ENCODE measurements at places on chromosomes 12 and 14.
A peak's percentile ranks its signal among the peaks of the same experiment; 100 is the strongest.

GRCh38 chr12:21350975-21351374 lies 16.3 kb upstream of the SLCO1A2 start:
- no peak for DNase-seq

DNA sequence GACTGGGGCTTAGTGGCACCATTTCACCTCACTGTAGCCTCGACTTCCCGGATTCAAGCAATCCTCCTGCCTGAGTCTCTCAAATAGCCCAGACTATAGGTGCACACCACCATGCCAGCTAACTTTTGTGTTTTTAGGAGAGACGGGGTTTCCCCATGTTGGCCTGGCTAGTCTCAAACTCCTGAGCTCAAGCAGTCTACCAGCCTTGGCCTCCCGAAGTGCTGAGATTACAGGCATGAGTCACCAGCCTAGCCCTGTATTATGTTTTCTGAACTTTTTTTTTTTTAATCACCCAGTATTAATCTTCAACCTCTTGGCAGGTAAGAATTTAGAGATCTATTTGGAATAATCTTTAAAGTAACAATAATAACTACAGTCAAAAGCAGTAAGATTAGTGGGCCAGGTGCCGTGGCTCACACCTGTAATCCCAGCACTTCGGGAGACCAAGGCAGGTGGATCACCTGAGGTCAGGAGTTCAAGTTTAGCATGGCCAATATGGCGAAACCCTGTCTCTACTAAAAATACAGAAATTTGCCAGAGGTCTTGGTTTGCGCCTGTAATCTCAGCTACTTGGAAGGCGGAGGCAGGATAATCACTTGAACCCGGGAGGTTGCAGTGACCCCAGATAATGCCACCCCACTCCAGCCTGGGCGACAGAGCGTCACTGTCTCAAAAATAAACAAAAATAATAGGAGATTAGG lies 8.6 kb downstream of the NANOG start:
- DNase-seq = no peak

DNA sequence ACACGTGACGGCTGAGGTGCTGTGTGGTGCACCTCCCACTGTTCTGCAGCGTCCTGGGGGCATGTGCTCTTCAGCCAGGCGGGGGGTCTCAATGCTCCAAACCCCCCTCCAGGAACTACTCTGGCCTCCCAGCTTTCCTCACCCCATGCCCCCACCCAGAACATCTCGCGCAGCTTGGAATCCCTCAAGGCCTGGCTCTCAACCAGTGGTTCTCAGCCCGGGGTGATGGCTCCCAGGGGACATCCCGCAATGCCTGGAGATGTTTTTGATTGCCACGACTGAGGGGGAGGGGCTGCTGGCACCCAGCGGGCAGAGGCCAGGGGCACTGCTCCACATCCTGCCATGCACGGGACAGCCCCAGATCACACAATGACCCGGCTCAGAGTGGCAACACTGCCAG lies 78.9 kb upstream of the DICER1 start:
- DNase-seq = no peak

GRCh38 chr14:50363714-50364111 lies 33.0 kb downstream of the CDKL1 start:
- DNase-seq = peak; percentile 87

DNA sequence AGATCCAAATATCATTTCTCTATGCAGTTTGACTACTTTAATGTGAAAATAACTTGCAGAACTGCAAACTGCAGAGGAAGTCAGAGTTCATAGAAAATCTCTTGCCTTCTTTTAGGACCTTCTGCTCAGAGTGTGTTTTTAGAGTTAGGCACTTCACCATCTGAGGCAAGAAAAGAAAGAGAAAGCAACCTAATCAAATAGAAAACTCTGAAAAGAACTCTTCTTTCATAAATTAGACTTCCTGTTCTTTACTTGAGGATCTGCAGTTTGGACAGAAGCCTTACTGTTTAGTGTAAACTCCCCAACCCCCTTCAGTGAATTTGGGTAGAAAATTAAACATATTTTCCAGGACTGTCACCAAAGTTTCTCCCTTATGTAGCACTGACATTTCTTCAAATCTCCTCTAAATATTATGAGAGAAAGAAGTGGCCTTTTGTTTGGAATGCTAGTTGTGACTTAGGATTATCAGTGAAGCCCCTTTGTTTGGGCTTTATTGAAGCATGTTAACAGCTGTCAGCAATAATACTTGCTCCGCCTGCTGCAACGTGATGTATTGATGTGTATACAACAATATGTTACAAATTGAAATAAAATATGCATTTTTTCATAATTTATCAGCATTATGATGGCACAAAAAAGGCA lies 99.5 kb downstream of the PDZRN4 start:
- DNase-seq = no peak
